ENCODE measurements at places on chromosomes 5 and 9.

DNA sequence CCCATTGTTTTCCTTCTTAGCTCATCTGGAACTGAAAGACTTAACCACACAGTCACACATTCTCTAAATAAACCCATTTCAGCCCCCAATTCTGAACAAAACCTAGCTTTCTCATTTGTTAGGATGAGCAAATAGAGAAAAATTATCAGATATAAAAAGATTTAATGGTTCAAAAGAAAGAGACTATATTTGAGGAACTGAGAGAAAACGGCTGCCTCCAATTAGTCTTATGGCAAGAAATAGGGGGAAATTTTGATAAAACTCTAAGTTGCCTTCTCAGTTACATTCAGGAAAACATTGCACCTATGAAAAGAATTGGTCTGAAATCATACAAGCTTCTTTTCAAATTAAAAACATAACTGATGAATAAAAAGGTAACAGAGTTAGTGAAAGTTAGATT, 63.7 kb upstream of the ALDH1B1 start:
- no peak for DNase-seq

DNA sequence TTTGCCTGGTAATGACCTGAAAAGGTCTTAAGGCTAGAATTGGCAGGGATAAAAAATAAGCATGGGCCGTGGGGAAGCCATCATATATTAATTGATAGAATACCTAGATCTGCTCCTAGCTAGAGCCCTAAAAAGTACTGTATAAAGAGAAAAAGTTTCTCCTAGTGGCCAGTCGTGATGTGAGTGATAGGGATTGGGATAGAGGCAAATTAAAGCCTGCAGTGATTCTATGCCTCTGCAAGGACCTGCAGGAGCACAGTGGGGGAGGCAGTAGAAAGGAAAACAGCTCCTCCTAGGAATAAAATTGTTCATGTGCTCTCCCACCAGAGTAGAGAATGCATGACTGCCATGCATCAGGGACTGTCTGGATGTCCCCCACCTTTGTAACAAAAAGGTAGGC, 56.2 kb upstream of the FTMT start:
- no peak for DNase-seq

- DNase-seq: no peak
Measured at GRCh38 chr9:107969727-107970126, 480.2 kb upstream of the KLF4 start.

- peak; percentile 56 for DNase-seq
Measured at GRCh38 chr9:27247756-27248155, 49.2 kb downstream of the EQTN start.

- no peak for DNase-seq
Measured at GRCh38 chr9:124212381-124213050, 45.2 kb upstream of the NEK6 start.

DNA sequence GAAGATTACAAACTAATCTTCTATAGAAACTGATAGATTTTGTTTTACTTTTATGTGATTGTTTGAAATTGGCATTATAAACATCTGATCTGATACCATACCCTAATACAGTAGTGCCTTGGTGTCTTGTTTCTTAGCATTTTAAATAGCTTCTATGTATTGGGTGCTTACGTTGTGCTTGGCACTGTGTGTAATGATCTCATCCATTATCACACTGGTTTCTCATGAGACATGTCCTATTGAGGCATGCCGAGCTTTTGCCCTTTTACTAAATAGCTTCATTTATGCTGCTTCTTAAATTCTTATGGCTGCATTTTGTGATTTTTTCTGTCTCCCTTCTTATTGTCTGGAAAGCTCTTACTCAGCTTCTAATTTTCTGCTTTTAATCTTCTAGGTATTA, 48.2 kb upstream of the TLR4 start:
- no peak for DNase-seq

GRCh38 chr5:96283589-96283988, 149.5 kb downstream of the PCSK1 start:
- no peak for DNase-seq

GRCh38 chr5:90289837-90290236, 119.7 kb downstream of the CETN3 start:
- no peak for DNase-seq
